ENCODE measurements at places on chromosomes 2 and 18.

- DNase-seq: peak; percentile 72
These were observed 2.1 kb downstream of the DNAH7 start for GRCh38 chr2:196066291-196067087.

GRCh38 chr18:44946529-44947113, 265.9 kb downstream of the SETBP1 start:
- no peak for DNase-seq

GRCh38 chr2:124810132-124810531, 785.0 kb downstream of the CNTNAP5 start:
- DNase-seq: peak; percentile 69

GRCh38 chr2:71934595-71935261, 212.9 kb downstream of the CYP26B1 start:
- DNase-seq: no peak

GRCh38 chr2:56318147-56318546, 134.4 kb downstream of the CCDC85A start:
- no peak for DNase-seq

GRCh38 chr2:102498414-102498813, 25.4 kb downstream of the SLC9A4 start:
- DNase-seq: no peak

GRCh38 chr2:12619975-12620374, 96.8 kb upstream of the TRIB2 start:
- DNase-seq: no peak

DNA sequence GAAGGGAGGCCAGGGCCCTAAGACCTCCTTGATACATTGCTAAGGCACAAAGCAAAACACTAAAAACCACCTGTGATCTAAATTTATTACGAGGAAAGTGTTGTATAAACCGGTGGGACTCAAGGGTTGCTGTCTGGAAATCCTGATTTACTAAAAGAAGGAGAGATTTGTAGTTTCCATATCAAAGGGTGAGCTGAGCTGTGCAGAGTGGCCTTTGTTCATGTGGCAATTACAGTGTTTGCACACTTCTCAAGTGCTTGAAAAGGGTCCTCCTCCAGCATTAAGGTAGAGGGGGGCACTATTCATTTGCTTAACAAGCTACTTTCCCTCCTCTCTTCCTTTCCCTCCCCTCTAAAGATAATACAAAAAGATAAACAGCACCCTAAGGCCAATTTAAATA, 30.5 kb upstream of the ITGA4 start:
- DNase-seq: no peak

- DNase-seq: no peak
These were observed 51.2 kb downstream of the INHBB start for GRCh38 chr2:120396861-120397811.

DNA sequence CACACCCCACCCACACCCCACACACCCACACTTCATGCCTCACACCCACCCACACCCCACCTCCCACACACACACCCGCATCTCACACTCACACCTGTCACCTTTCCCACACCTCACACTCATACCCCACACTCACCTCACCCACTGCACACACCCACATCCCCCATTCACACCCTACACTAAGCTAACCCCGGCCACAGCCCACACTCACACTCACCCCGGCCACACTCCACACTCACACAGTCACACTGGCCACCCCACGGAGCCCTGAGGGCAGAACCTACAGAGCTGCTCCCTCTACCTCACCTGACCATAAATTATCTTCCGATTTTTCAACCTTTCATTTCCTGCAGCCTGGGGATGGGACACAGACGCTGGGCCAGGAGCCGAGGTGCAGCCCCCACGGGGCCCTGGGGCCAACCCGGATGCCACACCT, 241.3 kb downstream of the HDAC4 start:
- DNase-seq: no peak

DNA sequence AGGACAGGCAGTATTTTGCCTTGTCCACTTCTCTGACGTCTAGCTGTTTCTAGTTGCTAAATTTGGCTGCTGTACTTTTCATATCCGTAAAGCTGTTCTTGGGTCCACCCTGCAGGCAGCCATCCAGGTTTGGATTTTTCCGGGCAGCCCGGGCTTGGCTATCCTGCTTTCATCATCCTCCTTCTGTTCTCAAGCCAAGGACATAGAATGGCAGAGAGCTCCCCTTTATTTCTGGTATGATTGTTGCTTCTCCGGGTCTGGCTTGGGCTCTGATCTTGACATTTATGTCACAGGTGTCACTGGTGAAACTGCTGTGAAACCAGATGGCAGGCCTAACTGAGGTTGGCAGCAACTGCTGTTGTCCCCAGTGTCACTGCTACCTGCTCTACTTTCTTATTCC, 35.5 kb downstream of the SCN2A start:
- no peak for DNase-seq

GRCh38 chr2:47174733-47175361, 19.7 kb upstream of the STPG4 start:
- DNase-seq: peak; percentile 77

- peak; percentile 64 for DNase-seq
These were observed 197.2 kb upstream of the HNRNPA3 start for GRCh38 chr2:177015356-177015923.

- peak; percentile 12 for DNase-seq
These were observed 138.4 kb upstream of the CCDC68 start for GRCh38 chr18:55097456-55098170.

DNA sequence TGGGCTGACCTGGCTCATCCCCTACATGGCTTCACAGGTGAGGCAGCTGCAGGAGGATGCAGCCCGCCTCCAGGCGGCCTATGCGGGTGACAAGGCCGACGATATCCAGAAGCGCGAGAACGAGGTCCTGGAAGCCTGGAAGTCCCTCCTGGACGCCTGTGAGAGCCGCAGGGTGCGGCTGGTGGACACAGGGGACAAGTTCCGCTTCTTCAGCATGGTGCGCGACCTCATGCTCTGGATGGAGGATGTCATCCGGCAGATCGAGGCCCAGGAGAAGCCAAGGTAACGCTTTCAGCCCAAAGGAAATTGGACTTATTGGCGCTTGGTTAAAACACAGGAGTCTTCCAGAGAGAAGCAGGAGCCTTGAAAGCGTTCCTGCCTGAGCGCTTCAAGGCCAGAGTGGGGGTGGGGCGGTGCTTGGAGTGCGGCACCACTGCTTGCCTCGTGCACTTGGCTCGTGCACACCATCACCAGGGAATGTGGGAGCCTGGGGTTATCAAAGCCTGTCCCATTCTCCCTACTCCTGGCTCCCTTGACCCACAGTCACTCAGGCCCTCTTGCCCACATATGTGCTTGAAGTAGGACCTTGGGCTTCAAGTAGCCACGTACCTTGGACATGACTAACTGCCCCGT, 69.8 kb upstream of the EML6 start:
- DNase-seq: no peak

GRCh38 chr2:14632133-14632936, at the start of gene LRATD1:
TSS of gene LRATD1 (plus strand) at chr2:14632717. CDS start at chr2:14633980, 1,263 bp downstream.
- DNase-seq: peak; percentile 96

DNA sequence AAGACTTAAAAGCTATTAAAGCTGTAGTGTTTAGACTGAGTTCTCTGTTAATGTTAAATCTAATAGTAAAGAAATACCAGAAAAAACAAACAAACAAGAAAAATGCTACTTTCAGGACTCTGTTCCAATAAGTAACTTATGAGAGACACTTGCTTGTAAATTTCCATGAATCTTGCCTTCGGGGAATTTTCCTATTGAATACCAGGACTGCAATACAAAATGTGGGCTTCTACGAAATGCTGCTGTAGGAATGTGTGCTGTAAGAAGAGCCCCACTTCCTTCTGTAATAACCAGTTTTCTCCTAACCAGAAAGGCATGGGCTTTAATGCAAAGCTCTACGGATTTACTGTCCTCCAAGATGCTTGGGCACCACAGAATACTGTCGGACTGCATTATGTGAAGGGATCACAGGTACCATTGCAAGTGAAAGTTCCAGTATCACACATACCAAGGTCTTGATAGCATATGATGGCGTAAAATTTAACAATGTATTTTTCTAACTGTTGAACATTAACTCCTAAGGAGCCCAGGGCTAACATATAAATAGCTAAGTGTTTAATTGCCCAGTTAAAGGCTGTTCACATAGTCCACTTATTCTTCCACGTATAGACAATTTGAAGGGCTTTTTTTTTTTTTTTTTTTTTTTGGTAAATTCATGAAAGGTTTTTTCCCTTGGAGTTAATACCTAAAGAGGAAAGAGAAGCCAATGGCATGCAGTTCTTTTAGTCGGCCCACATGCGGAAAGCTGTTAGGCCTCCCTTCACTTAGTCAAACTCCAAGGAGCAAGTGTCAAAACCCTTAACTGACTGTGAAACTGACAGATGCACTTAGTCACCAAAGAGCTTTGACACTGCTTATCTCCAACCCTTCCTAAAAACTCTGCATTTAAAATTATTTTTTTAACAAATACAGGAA, 564.0 kb upstream of the POU3F3 start:
- peak; percentile 6 for DNase-seq

GRCh38 chr2:189900726-189901125, 116.5 kb downstream of the PMS1 start:
- no peak for DNase-seq

- DNase-seq: no peak
These were observed 3.6 kb upstream of the DOK6 start for GRCh38 chr18:69397096-69397495.

- no peak for DNase-seq
These were observed 268.7 kb downstream of the GALNT13 start for GRCh38 chr2:154140249-154141025.

- no peak for DNase-seq
These were observed 334.6 kb upstream of the VRK2 start for GRCh38 chr2:57711991-57712390.

DNA sequence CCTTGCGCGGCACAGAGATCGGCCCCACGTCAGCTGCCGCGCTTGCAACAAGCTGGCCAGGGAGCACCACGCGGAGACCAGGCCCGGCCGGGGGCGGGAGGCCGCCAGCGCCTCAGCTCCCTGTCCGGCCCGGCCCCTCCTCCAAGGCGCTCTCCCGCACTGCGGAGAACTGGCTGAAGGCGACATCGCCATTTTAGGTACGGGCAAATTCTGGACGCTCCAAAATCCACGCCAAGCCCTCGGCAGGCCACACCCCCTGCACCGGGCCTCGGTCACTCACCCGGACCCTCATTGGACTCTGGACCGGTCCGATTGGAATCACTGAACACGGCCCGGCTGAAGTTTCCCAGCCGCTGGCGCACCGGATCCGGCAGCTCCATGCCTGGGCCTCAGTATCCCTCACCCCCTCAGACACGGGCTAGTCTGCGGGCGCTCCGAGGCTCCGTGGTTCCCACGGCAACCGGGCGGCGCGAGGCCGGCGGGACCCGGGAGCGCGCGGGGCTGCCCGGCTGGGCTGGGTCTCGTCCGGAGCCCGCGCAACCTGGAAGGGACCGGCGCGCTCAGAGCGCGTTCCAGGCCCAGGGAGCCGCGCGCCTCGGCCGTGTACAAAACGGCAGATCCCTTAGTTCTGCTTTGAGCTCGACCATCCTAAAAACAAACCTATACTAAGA, at the start of gene TMEM17:
TMEM17 (minus strand) TSS at position 446 of the 671 bp plus-strand sequence; CDS start at position 380, 66 bp downstream.
- DNase-seq: peak; percentile 98

- peak; percentile 63 for DNase-seq
These were observed 14.1 kb downstream of the KLF11 start for GRCh38 chr2:10057231-10058107.
